NCI-H748 treated with DMSO at 0.1 percent for 48 hours (cell line): ENCODE measurements at places on chromosomes 6 and 20.
A peak's percentile ranks its signal among the peaks of the same experiment; 100 is the strongest.

DNA sequence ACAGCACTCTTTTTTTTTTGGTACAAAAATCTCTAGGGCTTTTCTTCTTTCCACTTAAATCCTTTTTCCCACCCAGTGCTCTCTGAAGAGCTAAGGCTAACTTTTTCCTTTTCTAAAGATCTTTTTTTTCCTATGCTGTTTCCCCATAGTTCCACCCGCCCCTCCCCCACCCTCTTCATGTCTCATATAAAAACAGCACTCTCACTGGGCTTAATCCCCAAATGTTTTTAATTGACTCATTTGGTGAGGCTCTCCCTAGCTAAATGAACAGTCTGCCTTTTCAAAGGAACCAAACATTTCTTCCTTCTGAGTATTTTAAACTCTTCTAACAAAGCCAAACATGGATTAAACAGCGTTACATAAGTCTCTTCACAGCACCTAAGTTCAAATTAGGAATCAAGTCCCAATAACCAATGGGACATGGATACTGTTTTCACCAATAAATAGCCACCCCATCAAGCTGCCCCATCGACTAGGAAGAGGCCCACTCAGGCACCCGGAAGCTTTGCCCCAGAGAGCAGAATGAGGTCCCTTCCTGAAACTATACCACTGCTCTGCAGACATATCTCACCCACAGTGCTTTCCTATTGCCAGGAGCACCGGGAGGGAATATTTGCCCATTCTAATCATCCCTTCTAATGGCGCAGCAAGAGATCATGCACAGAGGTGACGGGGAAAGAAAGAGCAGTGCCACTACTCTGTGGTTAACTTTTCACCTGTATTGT lies 63.7 kb downstream of the ATXN1 start:
- no peak for DNase-seq

DNA sequence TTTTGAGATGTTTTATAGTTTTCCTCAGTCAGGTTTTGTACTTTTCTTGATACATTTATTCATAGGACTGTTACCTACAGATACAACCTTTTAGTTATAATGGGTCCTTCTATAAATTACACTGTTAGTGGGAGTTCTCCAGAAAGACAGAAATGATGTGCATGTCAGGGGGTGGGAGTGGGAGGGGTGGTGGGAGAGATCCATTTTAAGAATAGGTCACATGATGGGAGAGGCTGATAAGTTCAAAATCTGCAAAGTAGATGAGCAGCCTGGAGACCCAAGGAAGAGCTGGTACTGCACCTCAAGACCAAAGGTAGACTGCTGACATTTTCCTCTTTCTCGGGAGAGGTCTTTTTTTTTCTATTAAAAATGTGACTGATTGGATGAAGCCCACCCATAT lies 408.0 kb upstream of the GJE1 start:
- DNase-seq = no peak

DNA sequence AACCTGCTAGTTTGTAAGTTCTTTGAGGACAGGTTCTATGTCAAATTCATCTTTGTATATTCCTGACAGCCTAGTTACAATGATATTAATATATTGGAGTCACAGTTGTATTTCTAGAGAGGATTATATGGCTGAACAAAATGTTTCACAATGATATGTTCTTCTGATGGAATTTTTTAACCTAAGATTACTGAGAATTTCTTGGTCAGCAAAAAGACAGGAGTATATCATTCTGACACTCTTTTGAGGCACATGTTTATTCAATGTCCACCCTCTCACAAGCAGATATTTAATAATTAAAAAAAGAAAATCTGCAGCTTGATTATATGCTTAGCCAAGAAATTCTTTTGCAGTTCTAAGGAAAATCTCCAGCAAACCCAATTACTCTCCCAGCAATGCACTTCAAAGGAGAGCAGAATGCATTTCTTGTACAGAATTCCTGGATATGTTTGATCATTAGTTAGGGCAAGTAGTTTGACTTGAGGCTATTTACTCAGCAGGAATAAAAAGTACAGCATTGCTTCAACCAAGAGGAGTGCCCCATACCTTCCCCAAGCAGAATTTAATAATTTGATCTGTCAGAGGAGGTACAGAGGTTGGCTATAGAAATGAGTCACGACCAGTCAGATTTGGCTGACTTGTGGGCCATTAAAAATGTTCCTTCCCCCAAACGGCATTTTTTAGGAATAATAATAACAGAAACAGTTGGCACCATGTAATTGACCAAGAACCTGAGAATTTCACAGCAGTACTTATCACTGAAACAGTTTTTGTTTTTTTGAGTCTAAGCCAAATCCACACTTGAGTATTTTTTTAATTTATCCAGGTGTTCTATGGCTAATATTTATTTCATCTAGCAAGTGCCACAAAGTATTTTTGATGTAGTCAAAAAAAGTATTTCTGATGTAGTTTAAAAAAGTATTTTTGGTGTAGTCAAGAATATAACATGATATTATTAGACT lies 508.1 kb upstream of the FLRT3 start:
- DNase-seq = no peak

DNA sequence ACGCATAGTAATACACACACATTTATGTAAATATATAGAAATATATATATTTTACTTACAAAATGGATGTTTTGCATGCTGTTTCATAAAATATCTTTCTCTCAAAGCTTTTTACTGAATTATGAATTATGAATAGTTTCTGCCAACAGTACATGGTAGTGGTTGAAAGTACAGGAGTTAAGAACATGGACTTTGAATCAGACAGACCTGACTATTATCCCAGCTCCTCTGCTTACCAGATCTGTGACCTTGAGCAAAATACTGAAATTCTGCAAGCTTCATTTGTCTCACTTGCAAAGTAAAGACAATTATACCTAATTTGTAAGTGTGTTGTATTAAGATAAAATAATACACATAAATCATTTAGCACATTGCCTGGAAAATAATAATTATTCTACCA lies 459.5 kb downstream of the EPM2A start:
- no peak for DNase-seq

DNA sequence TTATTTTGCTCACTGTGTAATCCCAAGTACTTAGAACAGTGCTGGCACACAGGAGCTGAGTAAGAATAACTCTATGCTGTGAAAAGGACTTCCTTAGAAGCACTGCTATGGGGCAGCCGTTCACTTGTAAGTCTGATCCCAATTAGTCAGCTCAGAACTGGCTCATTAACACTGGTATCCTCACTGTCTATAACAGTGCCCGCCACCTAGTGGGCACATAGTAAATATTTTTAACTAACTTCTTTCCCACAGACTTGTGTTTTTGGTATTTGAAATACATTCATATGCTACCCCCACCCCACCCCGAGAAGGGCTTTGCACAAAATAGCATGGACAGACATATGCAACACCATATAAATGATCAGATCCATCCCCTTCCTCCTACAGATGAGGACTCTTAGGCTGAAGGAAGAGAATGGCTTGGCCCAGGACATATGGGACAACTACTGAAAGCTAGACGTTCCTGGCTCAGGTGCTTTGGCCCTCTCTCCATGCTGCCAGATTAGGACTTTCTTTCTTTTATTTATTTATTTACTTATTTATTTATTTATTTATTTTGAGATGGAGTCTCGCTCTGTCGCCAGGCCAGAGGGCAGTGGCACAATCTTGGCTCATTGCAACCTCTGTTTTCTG lies 47.1 kb downstream of the DST start:
- peak; percentile 71 for DNase-seq

GRCh38 chr6:52929321-52930164 lies 20.0 kb upstream of the GSTA3 start:
- DNase-seq = peak; percentile 77

- DNase-seq = no peak
These were observed 6.8 kb upstream of the HLA-B start for GRCh38 chr6:31363811-31364210.

GRCh38 chr6:136464148-136464547 lies 86.1 kb downstream of the MAP7 start:
- no peak for DNase-seq

GRCh38 chr6:16592223-16592911 lies 168.9 kb downstream of the ATXN1 start:
- DNase-seq = no peak

DNA sequence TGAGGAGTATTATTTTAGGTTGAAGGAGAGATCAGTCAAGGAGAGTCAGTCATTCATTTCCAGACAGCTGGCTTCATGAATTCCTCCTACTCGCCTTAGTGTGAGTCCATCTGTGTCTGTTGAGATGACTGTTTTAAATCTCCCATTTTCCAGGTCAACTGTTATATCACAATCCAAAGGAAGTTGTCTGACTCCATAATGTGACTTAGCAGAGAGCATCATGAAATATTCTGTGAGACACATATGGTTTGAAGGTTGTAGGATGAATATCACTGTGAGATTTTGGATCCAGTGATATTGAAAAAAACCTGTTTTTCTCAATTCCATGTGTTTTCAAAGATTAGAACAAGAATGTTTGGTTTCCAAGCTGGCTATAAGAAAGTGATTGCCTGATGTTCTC lies 530.2 kb upstream of the MAN1A1 start:
- no peak for DNase-seq

GRCh38 chr6:29734046-29735018 lies 11.1 kb downstream of the HLA-F start:
- no peak for DNase-seq

DNA sequence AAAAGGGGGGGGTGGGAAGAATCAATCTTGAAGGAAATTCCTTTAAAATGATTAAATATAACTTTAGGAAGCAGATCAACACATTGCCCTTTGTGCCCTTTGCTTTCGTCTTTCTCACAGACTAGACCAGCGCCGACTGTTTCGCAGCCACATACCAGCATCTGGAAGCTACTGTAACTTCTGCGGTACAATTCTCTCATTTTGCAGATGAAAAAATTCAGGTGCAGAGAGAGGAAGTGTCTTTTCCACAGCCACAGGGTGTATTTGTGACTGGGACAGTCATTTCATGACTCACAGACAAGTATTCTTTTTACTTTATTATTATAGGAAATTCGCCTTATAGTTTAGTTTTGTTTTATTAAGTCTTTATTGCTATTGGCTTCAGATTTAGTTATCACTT lies 84.2 kb downstream of the UST start:
- DNase-seq = no peak

DNA sequence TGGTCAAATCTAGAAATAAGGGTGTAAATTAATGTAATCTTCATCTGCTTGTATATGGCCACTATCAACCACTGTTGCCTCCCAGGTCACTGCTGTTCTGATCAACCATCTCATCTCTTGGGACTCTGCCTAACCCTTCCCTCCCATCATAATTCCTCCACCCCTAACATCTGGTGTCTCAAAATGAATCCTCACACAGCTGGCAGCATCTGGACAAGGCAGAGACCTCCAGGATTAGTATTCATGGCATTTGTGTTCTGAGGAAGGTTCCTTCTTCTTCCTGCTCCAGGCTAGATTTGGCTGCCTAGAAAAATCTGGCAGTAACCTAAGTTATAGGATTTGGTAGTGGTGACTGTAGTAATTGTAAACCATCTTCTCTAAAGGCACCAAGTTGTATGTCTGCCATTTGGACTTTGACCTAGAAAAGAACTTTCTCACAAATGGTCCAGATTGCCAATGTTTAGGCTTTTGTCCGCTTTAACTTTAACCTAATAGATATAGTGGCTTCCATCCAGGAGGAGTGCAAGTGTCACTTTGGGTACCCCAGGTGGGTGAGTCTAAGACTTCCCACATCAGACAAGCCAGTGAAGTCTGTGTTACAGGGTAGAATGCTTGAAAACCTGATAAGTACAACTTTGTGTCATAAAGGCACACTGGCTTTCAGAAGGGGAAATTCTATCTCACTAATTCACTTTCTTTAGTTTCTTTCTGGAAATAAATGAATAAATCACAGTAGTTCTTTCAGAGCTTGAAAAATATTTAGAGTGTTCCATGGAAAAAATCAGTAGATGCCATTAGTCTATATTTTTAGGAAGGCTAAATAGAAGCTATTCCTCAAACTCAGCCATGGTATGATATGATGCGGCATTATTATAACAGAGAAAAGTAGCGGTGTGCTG lies 3.0 kb upstream of the PHACTR2 start:
- DNase-seq = no peak

DNA sequence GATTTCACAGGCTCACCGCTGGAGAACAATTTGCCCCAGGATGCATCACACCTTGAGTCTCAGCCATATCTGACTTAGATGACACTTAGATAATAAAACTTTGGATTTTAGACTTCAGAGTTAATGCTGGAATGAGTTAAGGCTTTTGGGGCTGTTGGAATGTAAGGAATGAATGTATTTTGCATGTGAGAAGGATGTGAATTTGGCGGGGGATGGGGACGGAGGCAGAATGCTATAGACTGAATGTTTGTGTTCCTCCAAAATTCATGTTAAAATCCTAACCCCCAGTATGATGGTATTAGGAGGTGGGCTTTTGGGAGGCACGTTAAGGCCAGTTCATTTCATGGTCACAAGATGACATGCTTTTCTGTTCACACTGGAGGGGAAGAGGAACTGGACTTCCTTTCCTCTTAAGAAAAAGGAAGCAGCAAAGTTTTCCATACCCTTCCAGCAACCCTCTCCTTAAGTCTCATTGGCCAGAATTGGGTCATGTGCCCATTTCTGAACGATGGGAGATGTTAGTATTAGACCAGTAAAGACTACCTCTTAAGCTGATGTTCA lies 5.8 kb upstream of the SRXN1 start:
- no peak for DNase-seq

DNA sequence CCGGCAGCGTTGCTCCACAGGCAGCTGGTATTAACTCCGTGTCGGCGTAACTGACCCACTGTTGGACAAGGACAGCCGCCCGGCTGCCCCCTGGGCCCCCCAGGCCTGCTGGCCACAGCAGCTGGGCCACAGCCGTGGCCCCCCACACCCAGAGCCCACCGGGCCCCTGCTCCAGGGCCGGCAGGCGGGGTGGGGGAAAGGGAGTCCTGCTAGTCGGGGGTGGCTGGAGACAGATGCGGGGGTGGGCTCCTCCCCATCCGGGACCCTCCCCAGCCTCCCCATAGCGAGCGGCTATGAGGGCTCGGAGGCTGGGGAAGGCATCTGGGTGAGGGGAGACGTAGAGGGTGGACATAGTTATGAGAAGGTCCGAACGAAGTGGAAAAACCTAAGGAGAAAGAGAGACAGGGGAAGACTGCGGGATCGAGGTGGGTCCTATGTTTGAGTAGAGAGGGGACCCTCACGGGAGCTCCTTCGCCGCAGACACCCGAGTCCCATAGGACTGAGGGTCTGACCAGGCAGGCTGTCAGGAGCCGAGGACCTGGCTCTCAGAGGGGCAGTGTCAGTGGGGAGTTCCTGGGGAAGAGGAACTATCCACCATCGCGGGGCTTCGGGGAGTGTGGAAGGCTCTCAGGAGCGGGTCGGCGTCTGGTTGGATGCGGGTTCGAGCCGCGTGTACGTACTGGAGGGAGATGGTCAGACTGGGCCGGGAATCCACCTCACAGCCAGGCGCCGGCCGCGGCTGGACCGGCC lies 511 bp downstream of the VARS1 start:
- DNase-seq = no peak

- DNase-seq = no peak
These were observed 19.6 kb downstream of the NT5E start for GRCh38 chr6:85469276-85470022.

- DNase-seq = no peak
These were observed 64.7 kb downstream of the BTBD3 start for GRCh38 chr20:11982289-11982954.

- peak; percentile 98 for DNase-seq
These were observed 116.3 kb downstream of the OR2B2 start for GRCh38 chr6:27795697-27796494.

- no peak for DNase-seq
These were observed 21.6 kb upstream of the FKBP5 start for GRCh38 chr6:35710241-35710847.
